Bone marrow (tissue), 2 donors: ENCODE measurements at places on chromosomes 12 and 14.

- DNase-seq = no peak
Observed at GRCh38 chr12:98232753-98233390, 282.5 kb upstream of the TMPO start.

DNA sequence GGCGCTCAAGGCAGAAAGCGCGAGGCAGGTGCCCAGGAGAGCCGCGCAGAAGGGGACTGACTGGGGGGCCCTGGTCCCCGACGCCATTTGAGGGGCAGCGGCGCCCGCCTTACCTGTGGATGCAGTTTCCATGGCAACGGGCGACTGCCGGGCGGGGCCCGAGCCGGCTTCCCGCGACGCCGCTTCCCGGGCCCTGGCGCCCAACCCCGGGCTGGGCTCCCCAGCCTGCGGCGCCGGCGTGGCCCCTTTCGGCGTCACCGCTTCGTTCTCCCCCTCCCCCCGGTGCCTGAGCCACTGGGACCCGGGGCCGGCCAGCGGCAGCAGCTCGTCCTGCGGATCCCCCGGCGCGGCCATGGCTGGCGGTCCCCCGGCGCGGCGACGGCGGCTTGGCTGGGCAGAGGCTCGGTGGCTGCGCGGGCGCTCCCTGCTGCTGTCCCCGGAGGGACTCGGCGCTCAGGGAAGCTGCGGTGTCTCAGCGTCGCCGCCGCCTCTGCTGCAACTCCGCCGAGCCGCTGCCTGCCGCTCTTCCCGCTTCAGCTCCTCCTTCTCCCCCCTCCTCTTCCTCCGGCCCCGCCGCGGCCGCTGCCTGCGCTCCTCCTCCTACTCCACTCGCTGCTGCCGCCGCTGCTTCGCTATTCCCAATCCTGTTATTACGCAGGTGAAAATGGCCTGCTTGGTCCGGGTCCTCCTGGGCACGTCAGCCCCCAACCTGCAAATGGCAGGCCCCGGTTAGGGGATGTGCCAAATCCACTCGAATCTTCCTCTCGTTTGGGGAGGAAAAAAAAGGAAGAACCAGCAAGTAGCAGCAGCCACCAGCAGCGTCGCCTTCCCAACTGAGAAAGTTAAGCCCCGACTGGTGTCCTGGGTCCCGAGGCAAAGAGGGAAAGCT is at the start of gene RTN1:
RTN1 (minus strand) TSS at position 500 of the 889 bp plus-strand sequence; CDS start at position 354, 146 bp downstream.
- DNase-seq = no peak

DNA sequence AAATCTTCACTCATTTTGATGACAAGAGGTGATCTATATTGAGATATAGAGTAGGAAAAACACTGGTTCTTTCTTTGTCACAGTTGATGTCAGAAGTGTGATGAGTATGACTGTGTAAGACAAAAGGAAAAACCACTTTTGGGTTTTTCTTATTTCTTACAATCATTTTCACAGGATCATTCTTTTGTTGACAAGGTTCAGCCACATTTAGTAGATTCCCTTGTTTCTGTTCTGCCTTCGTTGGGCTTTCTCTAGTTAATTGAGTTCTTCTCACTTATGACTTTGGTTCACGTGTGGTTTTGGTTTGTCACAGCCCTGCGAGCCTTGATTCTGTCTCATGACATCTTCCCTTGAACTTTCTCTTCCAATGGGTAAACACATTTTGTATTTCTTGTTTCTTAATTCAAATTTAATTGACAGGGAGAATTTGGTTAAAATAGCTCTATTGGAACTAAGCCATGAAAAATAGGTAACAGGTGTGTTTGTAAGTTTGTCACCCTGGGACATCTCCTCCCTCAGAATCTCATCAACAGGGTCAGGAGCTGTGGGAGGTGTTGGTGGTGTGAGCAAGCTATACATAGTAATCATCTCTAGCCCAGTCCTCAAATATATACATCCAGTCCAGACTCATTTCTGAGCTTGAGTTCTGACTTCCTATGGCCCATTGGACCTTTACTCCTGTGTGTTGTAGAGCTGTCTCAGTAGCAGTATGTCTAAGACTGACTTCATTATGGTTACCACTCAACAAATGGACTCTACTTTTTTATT is 255.3 kb downstream of the BMP4 start:
- DNase-seq = no peak

DNA sequence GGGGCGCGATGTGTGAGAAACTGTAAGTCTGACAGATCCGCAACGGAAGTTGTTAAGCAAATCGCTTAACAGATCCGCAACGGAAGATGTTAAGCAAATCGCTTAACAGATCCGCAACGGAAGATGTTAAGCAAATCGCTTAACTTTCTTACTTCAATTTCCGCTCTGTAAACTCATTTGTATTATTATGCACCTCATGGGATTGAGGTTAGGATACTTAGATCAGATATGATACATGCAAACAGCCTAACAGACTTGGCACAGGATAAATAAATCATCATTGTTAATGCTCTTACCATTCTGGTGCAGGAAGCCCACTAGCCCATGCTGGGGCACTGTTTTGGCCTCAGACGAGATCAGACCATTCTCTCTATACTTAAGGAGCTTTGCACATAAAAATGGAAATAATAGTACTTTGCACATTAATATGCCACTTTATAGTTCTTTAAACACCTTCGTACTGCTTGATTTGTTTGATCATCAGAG is 399 bp downstream of the NCAPD2 start:
- no peak for DNase-seq

DNA sequence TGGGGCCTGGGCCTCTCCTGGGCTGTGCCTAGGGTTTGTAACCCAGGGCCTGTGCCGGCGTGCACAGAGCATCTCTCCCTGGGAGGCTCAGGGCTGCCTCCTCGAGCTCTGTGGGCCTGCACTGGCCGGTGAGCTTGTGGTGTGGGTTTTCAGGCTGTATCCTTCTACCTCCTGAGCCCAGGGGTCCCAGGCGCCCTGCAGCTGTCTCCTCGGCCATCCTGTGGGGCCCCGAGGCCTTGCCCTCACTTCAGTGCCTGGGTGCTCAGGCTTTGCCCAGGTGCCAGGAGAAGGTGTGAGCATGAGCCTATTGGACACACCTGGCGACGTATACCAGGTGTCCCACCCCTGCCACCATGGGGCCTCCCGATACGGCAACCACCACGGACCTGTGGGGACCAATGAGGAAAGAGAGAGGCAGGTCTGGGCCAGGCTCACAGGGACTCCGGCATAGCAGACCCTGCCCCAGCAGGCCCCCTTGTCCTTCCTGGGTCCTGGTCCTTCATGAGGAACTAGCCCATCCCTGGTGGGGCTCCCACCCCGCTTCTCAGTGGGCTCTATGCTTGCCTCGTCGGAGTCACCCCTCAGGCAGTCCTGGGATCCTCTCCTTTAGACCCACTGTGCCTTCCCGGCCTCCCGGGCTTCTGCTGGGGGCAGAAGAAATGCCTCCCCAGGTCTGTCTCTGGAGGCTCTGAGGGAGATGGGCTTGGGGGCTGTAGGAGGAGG is 400.2 kb downstream of the TMEM121 start:
- DNase-seq = no peak

- DNase-seq = no peak
Observed at GRCh38 chr14:39488600-39488999, 56.4 kb upstream of the FBXO33 start.

- DNase-seq = no peak
Observed at GRCh38 chr12:26630546-26631027, 202.4 kb downstream of the ITPR2 start.

DNA sequence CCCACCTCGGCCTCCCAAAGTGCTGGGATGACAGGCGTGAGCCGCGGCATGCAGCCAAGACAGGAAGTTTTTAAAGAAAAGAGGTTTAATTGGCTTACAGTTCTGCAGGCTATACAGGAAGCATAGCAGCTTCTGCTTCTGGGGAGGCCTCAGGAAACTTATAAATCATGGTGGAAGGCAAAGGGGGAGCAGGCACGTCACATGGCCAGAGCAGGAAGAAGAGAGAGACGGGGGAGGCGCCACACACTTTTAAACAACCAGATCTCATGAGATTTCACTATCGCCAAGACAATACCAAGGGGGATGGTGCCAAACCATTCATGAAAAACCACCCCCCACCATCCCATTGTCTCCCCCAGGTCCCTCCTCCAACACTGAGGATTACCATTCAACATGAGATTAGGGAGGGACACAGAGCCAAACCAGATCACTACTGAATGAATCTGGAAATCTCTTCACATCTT is 14.1 kb downstream of the CCDC63 start:
- DNase-seq = peak; percentile 8

- no peak for DNase-seq
Observed at GRCh38 chr14:93799989-93800921, 12.0 kb upstream of the PRIMA1 start.

DNA sequence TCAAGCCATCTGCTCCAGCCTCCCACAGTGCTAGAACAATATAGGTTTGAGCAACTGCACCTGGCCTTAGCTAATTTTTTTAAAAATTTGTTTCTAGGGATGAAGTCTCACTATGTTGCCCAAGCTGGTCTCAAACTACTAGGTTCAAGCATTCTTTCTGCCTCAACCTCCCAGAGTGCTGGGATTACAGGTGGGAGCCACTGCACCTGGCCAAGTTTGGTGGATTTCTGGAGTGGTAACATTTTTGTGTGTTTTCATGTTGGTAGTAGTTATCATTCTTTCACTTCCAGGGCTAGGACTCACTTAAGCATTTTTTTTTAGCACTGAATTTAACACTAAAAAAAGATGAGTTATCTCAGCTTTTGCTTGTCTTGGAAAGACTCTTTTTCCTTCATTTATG is 328.0 kb upstream of the RGS6 start:
- DNase-seq = no peak

- no peak for DNase-seq
Observed at GRCh38 chr14:61641914-61642613, 53.2 kb upstream of the HIF1A start.

GRCh38 chr12:123050331-123050831 is 69.9 kb downstream of the ARL6IP4 start:
- no peak for DNase-seq

DNA sequence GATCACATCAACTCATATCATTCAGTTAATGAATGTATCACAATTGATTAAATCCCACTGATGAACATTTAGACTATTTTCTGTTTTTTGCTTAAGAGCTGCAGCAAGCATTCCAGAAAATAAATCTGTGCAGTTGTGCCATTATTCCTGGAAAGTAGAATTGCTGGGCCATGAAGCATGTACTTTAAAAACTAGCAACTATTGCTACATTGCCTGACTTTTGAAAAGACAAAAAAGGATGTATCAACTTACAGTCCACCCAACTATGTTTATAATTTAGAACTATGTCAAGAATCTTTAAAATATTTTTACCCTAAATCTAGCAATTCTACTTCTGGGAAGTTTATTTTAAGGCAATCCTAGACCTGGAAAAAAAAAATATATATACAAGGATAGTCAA is 33.4 kb upstream of the ERGIC2 start:
- no peak for DNase-seq

- no peak for DNase-seq
Observed at GRCh38 chr12:86213012-86213411, 43.2 kb downstream of the MGAT4C start.

GRCh38 chr12:76226397-76226796 is 121.8 kb downstream of the BBS10 start:
- no peak for DNase-seq

DNA sequence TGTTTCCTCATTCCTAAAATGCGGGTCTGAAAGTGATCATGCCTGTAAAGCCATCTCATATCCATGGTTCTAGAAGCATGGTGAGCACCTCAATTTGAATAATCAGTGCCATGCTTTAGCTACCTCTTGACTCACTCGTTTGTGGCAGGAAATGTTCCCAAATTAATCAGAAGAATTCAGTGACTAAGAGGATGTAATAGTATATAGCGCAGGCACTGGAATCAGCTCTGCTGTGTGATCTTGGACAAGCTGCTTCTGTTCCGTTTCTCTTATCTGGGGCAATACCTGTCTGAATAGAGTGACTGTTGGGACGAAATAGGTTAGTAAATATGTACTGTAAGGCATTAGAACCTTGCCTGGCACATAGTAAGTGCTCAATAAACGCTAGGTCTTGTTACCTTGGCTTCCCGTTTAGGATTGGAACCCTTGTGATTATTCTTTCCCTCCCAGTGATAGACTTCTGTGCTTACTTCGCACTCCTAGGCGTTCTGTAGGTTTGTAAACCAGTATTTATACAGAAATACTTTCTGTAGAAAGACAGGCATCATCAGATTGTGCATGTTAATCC is 820 bp upstream of the SMAGP start:
- DNase-seq = no peak

- no peak for DNase-seq
Observed at GRCh38 chr12:57416039-57416996, 14.5 kb downstream of the R3HDM2 start.

- DNase-seq = no peak
Observed at GRCh38 chr14:92466059-92466458, 47.5 kb upstream of the RIN3 start.

DNA sequence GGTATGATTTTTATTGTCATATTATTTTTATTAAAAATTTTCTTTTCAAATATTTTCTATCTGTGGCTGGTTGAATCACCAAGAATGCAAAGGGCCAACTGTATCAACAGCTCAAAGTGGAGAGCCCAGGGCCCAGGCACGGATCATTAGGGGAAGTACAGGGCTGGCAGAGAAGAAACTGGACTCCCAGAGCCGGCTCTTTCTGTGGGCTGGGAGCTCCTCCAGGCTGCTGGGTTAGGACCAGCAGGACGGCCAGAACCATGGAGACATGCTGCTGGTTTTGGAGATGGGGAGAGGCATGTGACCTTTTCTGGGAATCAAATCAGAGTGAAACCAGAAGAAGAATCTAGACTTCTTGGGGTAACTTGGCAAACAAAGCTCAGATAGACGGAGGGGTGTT is 220.5 kb downstream of the CACNA1C start:
- no peak for DNase-seq

- no peak for DNase-seq
Observed at GRCh38 chr14:74457565-74457895, 31.5 kb upstream of the SYNDIG1L start.

DNA sequence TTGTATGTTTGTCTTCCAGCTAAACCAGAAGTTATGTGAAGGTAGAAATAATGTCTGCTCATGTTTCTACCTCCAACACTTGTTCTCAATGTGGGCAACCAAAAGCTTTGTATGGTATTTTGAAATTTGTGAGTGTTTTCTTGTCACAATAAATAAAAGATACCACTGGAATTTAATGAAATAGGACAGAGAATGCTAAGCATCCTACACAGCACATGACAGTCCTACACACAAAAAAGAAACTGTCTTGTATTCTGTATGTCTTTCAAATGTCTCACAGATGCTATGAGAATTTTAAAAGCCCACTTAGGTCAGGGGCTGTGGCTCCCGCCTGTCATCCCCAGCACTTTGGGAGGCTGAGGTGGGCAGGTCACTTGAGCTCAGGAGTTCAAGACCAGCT is 68.9 kb downstream of the RALGAPA1 start:
- DNase-seq = no peak

GRCh38 chr12:16261944-16262475 is 15.5 kb downstream of the SLC15A5 start:
- DNase-seq = no peak

DNA sequence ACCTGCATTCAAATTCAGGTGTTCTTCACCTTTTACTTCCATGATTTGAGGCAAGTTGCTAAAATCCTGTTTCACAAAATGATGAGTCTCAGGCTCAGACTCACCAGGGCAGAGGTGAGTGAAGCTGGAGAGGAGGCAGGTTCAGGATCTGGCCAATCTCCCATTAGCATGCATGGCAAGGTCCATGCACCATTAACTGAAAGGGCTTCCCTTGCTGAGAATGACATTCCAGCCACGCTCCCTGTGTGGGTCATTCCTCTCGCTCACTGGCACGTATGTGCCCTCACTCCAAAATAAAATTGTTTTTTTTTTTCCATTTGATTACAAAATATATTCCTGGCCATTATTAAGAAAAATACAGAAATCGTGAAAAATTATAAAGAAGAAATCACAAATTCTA is 257.6 kb downstream of the C12orf75 start:
- DNase-seq = no peak

GRCh38 chr12:104049278-104049902 is 597 bp downstream of the GLT8D2 start:
- DNase-seq = no peak

GRCh38 chr12:124508381-124509079 is 58.9 kb downstream of the NCOR2 start:
- peak; percentile 5 for DNase-seq
